ENCODE measurements at places on chromosomes 2 and 18. TPM values are rescaled to one million over a fixed set of nuclear protein-coding genes. Genes with fewer than 3 reads are reported as not detected.

DNA sequence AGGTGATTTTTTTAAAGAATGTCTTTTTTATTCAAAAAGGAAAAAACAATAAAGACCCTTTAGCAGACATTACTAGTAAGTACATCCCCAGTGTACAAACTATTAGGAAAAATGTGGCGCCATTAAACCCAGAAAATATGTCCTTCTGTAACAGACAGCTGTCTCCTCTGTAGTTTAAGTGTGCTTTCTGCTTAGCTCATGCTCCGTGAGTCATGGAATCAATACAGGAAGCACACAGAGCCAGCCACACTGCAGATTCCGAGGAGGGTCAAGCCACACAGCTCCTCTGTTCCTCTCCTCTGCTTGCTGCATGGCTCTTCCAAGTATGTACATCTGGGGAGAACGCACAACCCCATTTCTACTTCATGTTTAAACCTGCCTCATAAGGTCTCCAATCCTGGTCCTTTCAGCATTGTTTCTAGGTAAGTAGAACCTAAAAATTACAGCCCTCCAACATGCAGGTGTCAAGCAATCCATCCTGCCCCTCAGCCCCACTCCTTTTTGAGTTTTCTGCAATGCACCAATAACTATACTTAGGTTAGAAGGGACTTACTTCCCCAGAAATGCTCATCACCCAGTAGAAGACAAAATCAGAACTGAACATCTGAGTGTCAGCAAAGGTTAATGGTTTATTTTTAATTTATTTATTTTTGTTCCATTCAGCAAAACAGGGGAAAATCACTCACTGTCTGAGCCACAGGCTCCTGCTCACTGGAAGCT is 37.5 kb downstream of the ACVR1 start:
- H3K4me3 ChIP-seq: no peak overlapping the region
- peak; percentile 67 for DNase-seq
- no peaks in the 10 kb centered on the region for H3K27me3 ChIP-seq

GRCh38 chr2:15561574-15562344 is 625 bp upstream of the NBAS start:
- H3K36me3 ChIP-seq: no peaks in the 10 kb centered on the region
- peak overlapping the region; percentile 71 for H3K27ac ChIP-seq
- H3K27me3 ChIP-seq: no peaks in the 10 kb centered on the region
- peak overlapping the region; percentile 82 for H3K4me3 ChIP-seq
- peaks cover 31% of the 10 kb centered on the region for H3K4me1 ChIP-seq

DNA sequence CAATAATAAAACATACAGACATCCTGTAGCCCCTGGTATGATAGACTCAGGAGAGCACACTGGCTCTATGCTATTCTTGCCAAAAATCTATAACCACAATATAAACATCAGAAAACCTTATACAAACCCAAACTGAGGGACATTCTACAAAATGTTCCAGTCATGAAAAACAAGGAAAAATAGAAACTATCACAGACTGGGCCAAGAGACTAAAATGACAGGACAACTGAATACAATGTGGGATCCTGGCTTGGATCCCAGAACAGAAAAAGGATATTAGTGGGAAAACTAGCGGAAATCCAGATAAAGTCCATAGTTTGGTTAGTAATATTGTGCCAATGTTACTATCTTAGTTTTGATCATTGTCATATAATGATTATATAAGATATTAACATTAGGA is 29.6 kb upstream of the EPAS1 start:
- no peaks in the 10 kb centered on the region for H3K27me3 ChIP-seq
- H3K4me3 ChIP-seq: no peak overlapping the region
- no peaks in the 10 kb centered on the region for H3K36me3 ChIP-seq
- no peak overlapping the region for H3K27ac ChIP-seq

GRCh38 chr18:7855028-7855427 is 287.9 kb downstream of the PTPRM start:
- no peaks in the 10 kb centered on the region for H3K36me3 ChIP-seq
- peaks cover 13% of the 10 kb centered on the region for H3K4me1 ChIP-seq
- no peak for DNase-seq
- H3K27ac ChIP-seq: no peak overlapping the region
- no peaks in the 10 kb centered on the region for H3K27me3 ChIP-seq
- no peak overlapping the region for H3K4me3 ChIP-seq

DNA sequence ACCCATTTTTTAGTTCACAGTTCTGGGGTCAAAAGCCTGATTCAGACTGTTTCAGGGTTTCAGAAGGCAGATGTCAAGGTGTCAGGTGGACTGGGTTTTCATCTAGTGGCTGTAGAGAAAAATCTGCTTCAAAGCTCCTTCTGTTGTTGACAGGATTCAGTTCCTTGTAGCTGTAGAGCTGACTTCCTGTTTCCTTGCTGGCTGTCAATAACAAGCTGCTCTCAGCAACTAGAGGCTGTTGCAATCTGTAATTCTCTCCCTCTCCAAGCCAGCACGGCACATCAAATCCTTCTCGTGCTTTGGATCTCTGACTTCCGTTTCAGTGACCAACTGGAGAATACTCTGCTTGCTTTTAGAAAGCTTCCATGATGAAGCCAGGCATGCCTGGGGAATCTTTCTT is 179.4 kb downstream of the DOK6 start:
- no peak for DNase-seq
- H3K36me3 ChIP-seq: no peaks in the 10 kb centered on the region
- no peaks in the 10 kb centered on the region for H3K27me3 ChIP-seq

DNA sequence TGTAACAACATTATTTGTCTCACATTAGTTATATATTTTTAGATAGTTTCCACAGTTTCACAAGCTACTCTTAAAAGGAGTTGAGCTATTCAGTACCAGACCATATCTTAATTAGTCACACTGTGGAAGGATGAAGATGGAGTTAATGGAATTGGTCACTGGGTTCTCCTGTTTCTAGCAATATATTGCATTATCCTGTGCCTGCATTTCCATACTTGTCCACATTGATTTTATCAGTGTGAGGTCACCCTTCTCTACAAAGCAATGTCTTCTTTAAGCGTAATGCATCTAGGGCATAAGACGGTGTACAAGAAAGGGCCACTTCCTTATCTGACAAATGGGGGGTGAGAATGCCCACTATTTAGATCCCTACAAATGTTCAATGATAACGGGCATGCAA is 216.8 kb upstream of the TANK start:
- no peaks in the 10 kb centered on the region for H3K27me3 ChIP-seq
- no peaks in the 10 kb centered on the region for H3K36me3 ChIP-seq
- H3K4me1 ChIP-seq: no peaks in the 10 kb centered on the region
- no peak for DNase-seq
- no peak overlapping the region for H3K4me3 ChIP-seq

DNA sequence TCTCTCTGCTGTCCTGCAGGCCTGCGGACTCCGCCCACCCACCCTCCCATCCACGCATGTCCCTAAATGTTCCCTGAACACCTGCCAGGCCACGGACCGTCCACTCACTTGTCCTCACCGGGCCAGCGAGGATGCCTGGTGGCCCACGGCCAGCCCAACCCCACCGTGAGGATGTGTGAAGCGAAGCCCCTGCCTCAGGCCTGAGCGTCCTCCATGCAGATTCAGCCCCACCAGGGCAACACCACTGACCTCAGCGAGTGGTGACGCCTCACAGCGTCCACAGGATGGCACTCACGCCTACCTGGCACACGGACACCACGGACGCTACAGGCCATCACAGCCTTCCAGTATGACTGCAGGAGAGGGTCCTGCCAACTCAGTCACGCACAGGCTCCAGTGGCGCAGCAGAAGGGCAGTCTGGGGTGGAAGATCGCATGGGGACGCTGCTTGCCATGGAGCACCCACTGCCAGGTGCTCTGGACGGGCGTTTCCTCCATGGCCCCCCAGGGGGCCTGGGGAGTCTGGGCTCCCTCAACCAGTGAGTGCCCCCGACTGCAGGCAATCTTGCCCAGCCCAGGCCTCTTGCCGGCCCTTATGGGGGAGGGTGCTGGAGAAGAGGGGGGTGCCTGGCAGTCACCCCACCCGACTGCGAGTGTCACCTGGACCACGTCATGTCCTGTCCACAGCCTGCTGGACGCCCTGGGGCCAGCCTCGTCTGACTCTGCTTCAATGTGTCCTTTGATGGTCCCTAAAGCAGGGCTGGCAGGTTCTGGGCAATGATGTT is 25.4 kb downstream of the HDAC4 start:
- no peaks in the 10 kb centered on the region for H3K4me1 ChIP-seq
- no peak overlapping the region for H3K27ac ChIP-seq
- H3K36me3 ChIP-seq: no peaks in the 10 kb centered on the region
- no peak for DNase-seq
- H3K27me3 ChIP-seq: no peaks in the 10 kb centered on the region

DNA sequence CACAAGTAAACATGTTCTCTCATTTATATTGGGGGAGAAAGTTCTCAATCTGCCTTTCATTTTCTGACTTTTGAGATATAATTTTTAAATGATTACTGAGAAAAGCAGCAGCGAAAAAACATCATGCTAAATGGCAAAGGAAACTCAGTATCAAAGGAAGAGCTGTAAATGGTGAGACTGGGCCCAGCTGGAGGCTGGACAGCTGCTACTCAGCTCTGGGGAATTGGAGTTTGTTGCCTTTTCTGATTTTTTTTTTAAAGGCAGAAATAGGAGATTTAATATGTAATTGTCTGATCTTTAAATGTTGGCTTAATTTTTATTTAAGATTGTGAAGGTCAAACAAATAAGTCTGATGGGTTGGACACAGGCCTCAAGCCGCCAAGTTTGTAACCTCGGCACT is 137.1 kb upstream of the TACR1 start:
- no peaks in the 10 kb centered on the region for H3K4me1 ChIP-seq
- H3K27me3 ChIP-seq: no peaks in the 10 kb centered on the region
- H3K36me3 ChIP-seq: no peaks in the 10 kb centered on the region
- H3K4me3 ChIP-seq: no peak overlapping the region
- DNase-seq: no peak
- H3K27ac ChIP-seq: no peak overlapping the region

DNA sequence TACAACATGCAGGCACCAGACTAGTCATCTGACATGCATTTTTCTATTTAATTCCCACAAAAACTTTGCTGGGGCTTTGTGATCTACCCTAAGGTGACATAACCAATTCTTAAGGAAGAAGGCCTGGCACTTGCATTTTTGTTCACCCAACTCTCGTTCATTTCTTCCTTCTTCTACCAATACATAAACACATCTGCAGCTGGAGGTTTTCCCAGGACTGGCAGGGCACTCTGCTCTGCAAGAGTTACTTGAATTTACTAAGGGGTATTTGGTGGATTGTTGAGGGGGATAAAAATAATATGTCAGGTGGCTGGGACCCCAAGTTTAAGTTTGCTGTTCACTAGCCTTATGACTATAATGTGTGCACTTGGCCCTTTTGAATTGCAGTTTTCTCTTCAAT is 111.4 kb upstream of the TRIB2 start:
- no peaks in the 10 kb centered on the region for H3K27me3 ChIP-seq
- DNase-seq: no peak
- no peak overlapping the region for H3K27ac ChIP-seq
- no peaks in the 10 kb centered on the region for H3K36me3 ChIP-seq

GRCh38 chr2:241049739-241050623 is 51.6 kb downstream of the SNED1 start:
- no peak for DNase-seq
- no peaks in the 10 kb centered on the region for H3K4me1 ChIP-seq
- no peaks in the 10 kb centered on the region for H3K27me3 ChIP-seq
- H3K4me3 ChIP-seq: no peak overlapping the region
- peaks cover 6% of the 10 kb centered on the region for H3K36me3 ChIP-seq
- H3K27ac ChIP-seq: no peak overlapping the region

GRCh38 chr2:239946562-239946863 is 78.6 kb downstream of the NDUFA10 start:
- no peak overlapping the region for H3K4me3 ChIP-seq
- no peaks in the 10 kb centered on the region for H3K36me3 ChIP-seq
- DNase-seq: no peak
- no peaks in the 10 kb centered on the region for H3K27me3 ChIP-seq
- no peaks in the 10 kb centered on the region for H3K4me1 ChIP-seq

- no peak overlapping the region for H3K27ac ChIP-seq
- no peak overlapping the region for H3K4me3 ChIP-seq
- DNase-seq: no peak
- no peaks in the 10 kb centered on the region for H3K4me1 ChIP-seq
- no peaks in the 10 kb centered on the region for H3K27me3 ChIP-seq
Observed at GRCh38 chr2:135685361-135685760, 56.3 kb upstream of the UBXN4 start.

DNA sequence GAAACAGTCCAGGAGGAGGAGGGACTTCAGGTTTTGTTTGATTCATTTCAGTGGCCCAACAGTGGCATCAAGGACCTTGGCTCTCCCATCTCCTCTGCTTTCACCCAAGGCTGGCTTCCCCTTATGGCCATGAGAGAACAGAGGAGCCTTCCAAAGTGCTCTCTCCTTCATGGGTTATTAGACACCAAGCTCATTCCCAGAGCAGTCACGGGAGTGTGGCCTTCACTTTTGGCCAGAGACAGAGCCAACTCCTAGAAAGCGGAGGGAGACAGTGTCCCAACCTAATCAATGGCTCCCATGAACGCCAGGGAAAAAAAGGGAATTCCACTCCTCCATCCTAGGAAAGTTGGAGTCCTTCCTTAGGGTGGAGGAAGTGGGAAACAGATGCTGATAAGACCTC is 871 bp upstream of the DUSP28 start:
- DNase-seq: peak; percentile 23
- no peak overlapping the region for H3K27ac ChIP-seq
- H3K27me3 ChIP-seq: no peaks in the 10 kb centered on the region
- H3K4me1 ChIP-seq: peaks cover 21% of the 10 kb centered on the region
- H3K4me3 ChIP-seq: no peak overlapping the region

DNA sequence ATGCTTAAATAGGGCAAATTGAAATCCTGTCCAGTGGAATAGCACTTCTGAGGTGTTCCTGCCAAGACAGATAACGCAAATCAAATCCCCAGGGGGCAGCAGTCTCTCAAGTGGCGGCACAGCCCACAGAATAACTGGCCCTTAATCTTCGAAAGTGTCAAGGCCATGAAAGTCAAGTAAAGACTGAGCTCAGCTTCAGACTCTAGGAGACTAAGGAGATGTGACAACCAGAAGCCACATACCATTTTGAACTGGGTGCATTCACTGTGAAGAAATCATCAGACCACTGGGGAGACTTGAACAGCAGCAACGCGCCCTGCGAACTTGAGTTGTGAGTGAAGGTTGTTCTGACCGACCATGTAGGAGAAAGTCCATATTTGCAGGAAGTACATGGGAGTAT is 66.0 kb upstream of the ASAP2 start:
- H3K36me3 ChIP-seq: no peaks in the 10 kb centered on the region
- H3K27me3 ChIP-seq: no peaks in the 10 kb centered on the region
- no peaks in the 10 kb centered on the region for H3K4me1 ChIP-seq
- no peak overlapping the region for H3K27ac ChIP-seq

DNA sequence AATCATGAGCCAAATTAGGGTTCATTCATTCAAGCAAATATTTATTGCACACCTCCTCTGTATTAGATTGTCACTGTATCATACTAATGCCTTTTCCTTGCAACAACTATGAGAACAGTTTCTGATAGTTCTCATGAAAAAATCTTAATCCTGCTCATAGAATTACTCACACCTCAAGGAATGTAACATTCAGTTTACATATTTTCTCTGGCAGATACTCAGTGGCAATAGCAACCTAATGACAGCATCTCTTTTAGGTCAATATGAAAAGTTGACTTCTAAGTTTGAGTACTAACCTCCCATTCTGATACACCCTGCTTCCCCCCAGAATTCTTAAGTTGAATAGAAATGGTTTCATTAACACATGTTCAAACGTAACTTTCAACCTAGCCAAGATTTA is 132.0 kb downstream of the VWC2L start:
- no peak overlapping the region for H3K4me3 ChIP-seq
- no peak overlapping the region for H3K27ac ChIP-seq
- no peaks in the 10 kb centered on the region for H3K4me1 ChIP-seq
- no peaks in the 10 kb centered on the region for H3K36me3 ChIP-seq
- no peak for DNase-seq

Gene SPTBN1
- total RNA-seq: 80.8 TPM

Gene CRYGC
- total RNA-seq: not detected

Data from pancreas (tissue), 10 donors.